ENCODE measurements at places on chromosomes 2 and 18.
A peak's percentile ranks its signal among the peaks of the same experiment; 100 is the strongest.

GRCh38 chr2:219296631-219297391 lies 12.4 kb downstream of the PTPRN start:
- DNase-seq = no peak

DNA sequence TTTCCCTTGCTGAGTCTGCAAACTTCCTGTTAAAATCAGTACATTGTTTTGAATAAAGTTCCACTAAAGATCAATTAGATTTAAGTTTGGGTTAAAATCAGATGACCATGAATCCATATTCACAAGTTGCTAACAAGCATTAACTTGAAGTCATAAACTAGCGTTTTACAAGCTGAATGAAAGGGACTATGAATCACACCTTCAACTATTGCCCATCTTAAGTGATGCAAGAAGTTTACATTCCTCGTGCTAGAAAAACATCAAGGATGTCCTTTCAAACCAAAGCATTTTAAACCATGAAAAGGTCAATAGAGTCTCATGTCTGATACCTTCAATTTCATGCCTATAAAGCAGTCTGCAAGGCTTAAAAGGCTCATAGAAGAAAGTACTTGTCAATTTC lies 257.2 kb upstream of the SYT4 start:
- DNase-seq = peak; percentile 12

DNA sequence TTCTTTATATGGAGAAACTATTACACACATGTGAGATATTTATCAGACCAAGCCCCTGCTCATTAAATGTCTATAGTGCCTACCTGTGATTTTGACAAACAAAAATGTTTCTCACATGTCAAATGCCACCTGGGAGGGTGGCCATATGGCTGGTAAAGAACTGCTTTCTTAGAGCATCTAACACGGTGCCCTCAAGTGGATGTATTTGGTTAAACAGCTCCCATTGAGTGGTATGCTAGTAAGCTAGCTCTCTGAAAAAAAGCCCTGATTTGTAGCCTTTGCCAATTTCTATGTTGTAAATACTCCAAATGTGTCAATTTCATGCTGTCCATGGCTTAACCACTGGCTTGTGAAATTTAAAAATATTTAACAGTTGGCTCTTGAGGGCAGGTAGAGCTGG lies 94.6 kb downstream of the PMAIP1 start:
- DNase-seq = peak; percentile 35

GRCh38 chr2:3316456-3317276 lies 61.0 kb downstream of the EIPR1 start:
- no peak for DNase-seq

DNA sequence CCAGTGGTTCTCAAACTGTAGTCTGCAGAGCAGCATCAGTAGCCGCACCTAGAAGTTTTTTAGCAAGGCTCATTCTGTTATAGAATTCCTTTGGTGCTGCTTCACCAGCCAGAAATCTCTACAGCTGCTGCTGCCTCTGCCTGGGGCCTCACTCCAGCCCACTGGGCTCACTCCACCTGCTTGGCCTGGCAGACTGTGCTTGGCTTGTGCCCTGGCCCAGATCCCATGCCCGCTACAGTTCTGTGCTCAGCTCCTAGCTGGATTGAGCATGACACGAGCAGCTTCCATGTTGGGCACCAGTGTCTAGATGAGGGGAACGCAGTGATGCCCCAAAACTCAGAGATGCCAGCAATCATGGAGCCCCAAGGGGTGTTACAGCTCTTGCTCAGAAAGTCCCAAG lies 22.6 kb downstream of the MAPK4 start:
- DNase-seq = no peak

GRCh38 chr2:84939426-84940087 lies 31.4 kb upstream of the KCMF1 start:
- DNase-seq = no peak

GRCh38 chr2:59896499-59897245 lies 656.8 kb downstream of the BCL11A start:
- no peak for DNase-seq

GRCh38 chr18:2935438-2936192 lies 77.3 kb downstream of the LPIN2 start:
- DNase-seq = no peak

DNA sequence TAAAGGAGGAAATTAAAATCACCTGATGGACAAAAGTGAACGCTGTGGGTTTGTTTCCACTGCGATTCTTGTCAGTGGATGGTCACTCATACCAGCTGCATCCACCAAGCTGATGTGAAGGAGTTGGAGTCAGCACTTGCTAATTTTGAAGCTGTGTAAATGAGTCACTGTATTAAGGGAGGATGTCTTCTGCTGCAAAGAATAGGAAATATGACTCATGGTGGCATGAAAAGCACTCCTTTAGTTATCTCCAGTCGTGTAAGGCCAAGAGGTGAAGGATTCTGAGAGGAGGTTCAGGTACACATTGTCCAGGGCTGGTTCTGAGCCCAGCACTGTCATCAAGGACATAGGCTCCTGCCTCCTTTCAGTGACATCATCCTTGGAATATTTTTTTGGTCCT lies 71.7 kb upstream of the SKOR2 start:
- DNase-seq = peak; percentile 59

GRCh38 chr2:45070113-45070652 lies 60.9 kb upstream of the SIX2 start:
- no peak for DNase-seq

DNA sequence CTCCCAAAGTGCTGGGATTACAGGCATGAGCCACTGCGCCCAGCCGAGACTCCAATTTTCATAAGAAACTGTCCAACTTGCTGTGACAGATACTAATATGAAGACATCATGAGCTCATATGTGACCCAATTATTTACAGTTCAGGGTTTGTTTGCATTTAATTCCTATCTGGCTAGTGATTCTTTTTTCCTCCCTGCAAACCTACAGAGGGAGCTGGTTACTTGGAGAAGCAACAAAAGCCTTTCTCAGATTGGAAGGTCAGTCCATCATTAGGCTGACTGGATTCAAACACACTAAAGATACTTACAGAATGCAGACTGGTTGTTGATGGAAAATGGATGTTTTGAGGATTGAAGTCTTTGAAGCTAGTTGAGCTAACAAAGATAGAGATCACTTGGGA lies 176.4 kb downstream of the ANKRD44 start:
- DNase-seq = no peak

- DNase-seq = no peak
These were observed 424.5 kb upstream of the SPRED2 start for GRCh38 chr2:65856928-65857327.

Data from M059J (cell line).